Ecto neural progenitor cell (in vitro differentiated cells): ENCODE measurements at places on chromosomes 4 and X.

DNA sequence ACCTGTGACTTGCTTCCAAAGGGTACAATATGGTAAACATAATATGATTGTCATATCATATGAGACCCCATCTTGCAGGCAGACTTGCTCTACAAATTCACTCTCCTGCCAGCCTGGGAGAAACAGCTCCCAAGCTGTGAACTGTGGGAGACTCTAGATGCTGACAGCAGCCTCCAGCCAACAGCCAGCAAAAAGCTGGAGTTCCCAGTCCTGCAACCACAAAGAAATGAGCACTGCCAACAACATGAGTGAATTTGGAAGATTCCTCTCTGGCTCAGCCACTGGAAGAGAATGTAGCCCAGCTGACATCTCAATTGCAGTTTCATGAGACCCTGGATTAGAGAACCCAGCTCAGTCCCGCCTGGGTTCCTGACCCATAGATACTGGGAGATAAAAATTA is 145.4 kb downstream of the QDPR start:
- DNase-seq = no peak

- no peak for DNase-seq
Observed at GRCh38 chrX:53089925-53090324, 4.0 kb upstream of the KANTR start.

DNA sequence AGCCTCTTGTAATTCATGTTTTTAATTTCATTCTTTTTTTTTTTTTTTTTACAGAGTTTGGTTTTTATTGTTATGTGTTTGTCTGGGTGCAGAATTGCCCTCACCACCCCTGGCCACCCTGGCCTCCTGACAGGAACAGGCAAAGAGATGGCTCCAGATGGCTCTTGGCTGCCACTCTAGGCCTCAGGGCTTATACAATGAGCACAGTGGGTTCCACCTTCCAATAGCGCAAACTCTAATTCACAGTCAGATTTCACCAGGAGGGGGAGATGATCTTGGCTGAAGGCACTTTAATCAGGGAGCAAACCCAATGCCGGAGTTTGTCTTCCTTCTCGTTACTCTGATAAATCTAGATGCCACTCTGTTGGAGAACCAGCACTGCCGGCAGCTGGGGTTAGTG is 24.8 kb downstream of the CPE start:
- no peak for DNase-seq

- DNase-seq = no peak
Observed at GRCh38 chr4:89834486-89835209, 2.3 kb downstream of the SNCA start.

DNA sequence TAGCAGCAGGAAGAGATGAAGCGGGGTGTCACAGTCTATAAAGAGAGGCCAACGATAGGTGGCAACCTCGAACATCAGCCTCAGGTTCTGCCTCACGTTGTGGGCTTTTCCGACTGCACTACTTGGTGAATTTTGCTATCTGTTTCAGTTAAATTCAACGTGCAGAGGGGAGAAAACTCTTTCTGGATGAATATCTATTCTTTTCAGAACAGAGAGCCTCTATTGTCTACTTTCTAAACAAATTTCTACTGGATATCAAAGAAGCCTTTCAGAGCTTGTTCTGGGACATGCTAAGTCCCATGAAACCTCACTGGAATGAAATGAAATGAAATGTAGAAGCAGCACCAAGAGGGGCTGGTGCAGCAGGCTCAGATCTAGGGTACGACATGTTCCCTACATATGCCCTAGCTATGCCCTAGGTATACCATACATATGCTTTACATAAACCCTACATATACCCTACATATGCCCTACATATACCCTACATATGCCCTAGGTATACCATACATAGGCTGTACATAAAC is 116.5 kb upstream of the TRIM2 start:
- DNase-seq = no peak

DNA sequence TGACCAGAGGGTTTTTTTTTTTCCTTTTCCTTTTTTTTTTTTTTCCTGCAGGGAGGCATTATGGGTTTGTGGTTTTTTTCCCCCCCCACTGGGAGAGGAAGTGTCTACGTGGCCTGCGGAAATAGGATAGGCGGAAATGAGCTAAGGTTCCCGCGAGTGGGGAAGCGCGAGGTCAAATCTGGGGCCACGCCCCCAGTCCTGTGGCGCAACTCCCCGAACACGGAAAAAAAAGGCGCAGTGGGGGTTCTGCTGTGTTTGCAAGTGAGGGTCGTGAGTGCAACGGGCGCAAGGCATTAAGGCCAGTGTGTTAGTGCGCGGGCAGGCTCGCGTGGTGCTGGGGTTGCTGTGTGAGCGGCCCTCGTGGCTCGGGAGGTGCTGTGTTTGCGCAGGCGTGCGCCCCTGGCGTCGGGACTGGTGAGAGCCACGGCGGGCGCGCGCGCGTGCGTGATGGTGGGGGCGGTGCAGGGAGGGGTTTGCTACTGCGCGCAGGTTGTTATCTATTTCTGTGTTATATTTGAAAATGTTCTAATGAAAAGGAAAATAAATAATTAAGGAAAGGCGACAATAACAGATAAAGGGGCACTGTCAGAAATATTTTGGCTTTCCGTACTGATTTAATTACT is 685 bp upstream of the MORF4L2 start:
- DNase-seq = peak; percentile 90

- DNase-seq = no peak
Observed at GRCh38 chr4:184348311-184349233, 125.8 kb downstream of the IRF2 start.

DNA sequence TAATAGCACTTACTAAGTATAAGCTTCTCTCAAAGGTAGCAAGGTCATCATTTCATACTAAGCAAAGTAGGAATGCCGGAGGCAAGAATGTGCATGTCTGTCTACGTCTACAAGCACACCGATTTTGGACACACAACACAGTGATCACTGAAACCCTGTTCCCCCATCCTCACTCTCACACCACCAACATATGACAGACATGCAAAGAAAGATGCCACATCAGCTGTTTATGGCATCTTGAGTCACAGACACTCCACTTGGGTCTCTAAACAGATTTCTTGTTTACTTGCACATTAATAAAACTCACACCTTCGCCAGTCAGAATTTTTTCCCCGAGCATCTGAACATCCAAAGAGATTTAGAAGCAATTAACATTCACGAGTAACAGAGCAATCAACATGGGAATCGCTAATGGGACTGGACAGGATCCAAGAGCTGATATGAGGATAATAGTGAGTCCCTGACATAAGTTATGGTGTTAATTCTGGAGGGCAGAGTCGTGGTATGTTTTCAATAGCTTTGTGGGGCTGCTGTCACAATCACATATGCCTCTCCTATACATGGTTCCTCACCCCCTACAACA is 324.1 kb downstream of the DHX15 start:
- no peak for DNase-seq

- peak; percentile 55 for DNase-seq
Observed at GRCh38 chrX:41045960-41046567, 39.2 kb upstream of the USP9X start.

DNA sequence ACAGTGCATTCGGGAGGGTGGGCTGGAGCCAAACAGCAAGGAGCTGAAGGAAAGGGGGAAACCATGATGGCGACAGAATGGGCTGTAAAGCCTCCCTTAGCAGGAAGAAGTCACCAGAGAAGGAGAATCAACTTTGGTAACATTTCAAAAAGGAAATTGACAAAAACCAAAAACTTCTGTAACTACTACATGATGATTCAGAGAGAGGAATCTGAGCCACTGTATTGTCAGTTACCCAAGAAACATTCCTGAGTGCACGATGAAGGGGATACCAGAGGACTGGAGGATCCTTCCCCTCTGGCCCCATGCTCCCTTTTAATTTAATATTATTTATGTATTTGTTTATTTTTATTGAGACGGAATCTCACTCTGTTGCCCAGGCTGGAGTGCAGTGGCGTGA is 26.3 kb downstream of the PDHA1 start:
- DNase-seq = no peak

GRCh38 chrX:116526010-116526409 is 63.2 kb upstream of the CT83 start:
- DNase-seq = no peak

DNA sequence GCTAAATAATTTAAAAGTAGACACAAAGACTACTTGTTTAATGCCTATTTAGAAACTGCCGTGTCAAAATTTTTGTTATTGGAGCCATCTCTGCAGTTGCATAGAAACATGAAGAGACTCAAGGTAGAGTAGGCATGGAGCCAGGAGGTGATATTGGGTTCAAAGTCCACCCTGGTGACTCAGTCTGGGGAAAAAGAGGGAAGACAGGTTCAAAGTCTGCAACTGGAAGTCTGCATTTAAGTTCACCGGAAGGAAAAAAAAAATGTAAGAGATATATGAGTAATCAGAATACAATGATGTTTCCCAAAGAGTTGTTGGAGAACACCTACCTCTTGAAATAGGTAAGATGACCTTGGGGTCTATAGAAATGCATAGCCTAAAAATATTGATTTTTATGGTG is 67.4 kb upstream of the QRFPR start:
- DNase-seq = no peak

DNA sequence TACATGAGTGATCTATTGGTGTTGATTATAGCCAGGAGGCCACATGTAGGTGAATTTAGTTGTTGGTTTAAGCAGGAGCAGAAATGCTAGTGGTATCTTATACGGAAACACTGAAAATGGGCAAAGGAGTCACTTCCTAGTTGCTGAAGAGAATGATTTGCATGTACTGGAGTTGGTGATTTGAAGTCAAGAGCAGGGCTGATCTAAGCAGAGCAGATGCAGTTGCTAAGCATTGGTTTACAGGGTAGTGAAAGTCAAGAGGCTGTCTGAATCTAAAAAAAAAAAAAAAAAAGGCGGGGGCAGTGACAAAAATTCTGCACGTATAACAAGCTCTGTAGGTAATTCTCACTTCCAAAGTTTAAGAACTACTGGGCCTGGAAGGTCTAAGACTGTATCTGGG is 90.4 kb upstream of the HPRT1 start:
- no peak for DNase-seq

DNA sequence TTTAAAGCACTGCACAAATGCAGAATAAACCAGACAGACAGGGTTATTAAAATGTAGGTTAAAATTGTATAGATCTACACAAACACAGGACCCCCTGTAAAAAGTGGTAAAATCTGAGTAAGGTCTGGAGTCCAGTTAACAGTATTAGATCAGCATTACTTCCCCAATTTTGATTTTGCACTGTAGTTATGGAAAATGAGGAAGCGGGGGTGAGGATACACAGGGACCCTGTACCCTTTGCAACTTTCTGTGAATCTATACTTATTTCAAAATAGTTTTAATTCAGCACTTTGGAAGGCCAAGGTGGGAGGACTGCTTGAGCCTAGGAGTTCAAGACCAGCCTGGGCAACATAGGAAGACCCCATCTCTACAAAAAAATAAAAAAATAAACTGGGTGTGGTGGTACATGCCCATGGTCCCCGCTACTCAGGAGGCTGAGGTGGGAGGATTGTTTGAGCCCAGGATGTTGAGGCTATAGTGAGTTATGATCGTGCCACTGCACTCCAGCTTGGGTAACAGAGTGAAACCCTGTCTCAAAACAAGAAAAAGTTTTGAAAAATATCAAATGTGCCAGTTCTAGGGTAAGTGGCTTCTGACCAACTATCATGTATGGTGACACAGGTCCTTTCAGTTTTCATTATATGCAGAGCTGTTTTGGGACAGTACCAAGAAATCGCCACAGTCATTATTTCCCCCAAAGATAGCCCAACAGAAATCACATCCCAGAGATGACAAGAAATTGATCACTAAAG is 17.7 kb downstream of the SEL1L3 start:
- DNase-seq = no peak

- no peak for DNase-seq
Observed at GRCh38 chrX:24996096-24996709, 19.6 kb downstream of the ARX start.

DNA sequence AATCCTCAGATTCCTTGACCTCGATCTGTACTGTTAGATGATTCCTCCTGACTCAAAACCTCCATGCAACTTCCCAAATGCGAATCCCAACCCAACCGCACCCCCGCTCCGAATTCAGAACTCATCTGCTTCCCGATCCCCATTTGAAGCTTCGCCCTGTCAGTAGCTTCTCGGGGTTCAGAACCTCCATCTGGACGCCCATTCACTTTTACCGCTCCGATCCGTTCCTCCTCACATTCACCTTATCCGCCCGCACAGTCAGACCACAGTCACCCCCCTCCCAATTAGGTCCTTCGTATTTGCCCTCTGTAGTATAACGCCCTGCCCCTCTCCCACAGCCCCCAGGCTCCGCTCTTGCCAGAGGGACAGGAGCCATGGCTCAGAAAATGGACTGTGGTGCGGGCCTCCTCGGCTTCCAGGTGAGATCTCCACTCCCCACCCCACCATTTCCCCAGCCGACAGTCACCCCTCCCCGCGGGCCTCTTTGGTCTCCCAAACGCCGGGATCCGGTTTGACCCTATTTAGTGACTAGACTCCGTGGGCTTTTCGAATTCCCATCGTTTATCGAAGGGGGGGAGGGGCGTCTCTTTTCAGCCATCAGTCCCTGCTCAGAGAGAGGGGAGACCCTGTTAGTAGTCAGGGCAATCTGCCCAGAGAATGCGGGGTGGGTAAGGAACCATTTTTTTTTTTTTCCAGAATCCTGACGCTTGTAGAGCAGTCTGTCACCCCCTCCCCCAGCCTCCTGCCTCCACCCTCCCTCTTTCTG is 691 bp downstream of the MAGED1 start:
- DNase-seq = peak; percentile 54

GRCh38 chrX:127947450-127947849 is 104.8 kb downstream of the ACTRT1 start:
- no peak for DNase-seq

DNA sequence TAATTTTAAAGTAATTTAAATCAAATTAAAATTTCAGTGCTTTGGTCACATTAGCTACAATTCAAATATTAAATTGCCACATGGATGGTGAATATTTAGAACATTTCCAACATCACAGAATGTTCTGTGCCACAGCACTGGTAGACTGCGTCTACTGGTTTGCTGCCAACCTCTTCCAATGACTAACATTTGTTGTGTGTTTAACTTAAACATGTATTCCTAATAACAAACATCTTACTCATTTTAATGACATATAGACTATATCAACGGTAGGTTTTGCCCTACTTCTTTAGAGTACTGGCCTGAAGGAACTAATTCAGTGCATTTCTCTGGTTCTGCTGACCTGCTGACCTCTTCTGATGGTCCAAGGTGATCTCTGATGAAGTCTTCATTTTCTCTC is 157.6 kb downstream of the DCK start:
- no peak for DNase-seq
